Epithelial cell of umbilical artery (primary cell): ENCODE measurements at places on chromosomes 6 and 20. TPM values are rescaled to one million over a fixed set of nuclear protein-coding genes. Genes with fewer than 3 reads are reported as not detected.

ARMH2 gene
- total RNA-seq, result not detected in 2 replicates

MOG gene
- not detected in 2 replicates for total RNA-seq

LAMA2 gene
- total RNA-seq, result 42.9 and 43.3 TPM in 2 replicates

PAK5 gene
- total RNA-seq, result not detected in 2 replicates

COL19A1 gene
- total RNA-seq, result not detected in 2 replicates

NKAPL gene
- 0.30 and 0.32 TPM in 2 replicates for total RNA-seq

NOX3 gene
- total RNA-seq, result not detected in 2 replicates

SPEF1 gene
- not detected in 2 replicates for total RNA-seq

HLA-DRA gene
- total RNA-seq, result not detected in 2 replicates

ZBTB9 gene
- 4.6 and 4.9 TPM in 2 replicates for total RNA-seq

BMP5 gene
- total RNA-seq, result not detected in 2 replicates
